A172 (cell line): ENCODE measurements at places on chromosomes 4 and X. TPM values are rescaled to one million over a fixed set of nuclear protein-coding genes. Genes with fewer than 3 reads are reported as not detected.

DNA sequence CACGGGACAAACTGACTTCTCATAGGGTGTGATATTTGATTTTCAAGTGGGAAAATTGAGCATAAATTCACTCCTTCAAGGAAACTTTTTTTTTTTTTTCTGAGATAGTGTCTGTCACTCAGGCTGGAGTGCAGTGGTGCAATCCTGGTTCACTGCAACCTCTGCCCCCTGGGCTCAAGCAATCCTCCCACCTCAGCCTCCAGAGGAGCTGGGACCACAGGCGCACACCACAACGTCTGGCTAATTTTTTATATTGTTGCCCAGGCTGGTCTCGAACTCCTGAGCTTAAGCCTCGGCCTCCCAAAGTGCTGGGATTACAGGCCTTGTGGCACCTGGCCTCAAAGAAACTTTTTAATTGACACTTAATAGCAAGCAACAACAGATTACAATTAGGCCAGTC is 13.8 kb downstream of the CLDN34 start:
- DNase-seq, result no peak

GRCh38 chrX:9542106-9542760 is 77.4 kb downstream of the TBL1X start:
- DNase-seq, result peak; percentile 45

DNA sequence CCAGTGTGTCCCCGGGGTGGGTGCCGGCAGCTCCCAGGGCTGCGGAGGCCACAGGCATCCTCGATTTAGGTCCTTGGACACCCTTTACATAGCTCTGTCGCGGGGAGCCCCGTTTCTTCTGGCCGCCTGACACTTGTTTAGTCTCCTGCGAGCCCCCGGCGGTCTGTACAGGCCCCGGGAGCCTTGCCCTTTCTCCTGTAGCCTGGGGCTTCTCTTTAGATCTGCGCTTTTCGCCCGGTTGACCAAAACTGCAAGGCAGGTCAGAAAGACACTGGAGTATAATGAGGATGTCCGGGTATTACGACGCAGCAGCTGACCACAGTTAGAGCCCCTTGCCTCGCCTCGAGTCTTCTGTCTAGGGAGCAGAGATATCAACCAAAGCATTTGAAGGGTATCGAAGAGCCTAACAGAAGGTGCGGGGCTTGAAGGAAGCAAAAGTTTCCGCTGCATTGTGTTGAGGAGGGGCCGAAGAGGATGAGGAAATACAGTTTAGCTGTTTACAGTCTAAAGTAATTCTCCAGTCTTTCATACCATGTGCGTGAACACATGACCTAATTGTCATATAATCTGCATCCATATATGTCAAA is 479 bp downstream of the BRCC3 start:
- peak; percentile 3 for DNase-seq

DNA sequence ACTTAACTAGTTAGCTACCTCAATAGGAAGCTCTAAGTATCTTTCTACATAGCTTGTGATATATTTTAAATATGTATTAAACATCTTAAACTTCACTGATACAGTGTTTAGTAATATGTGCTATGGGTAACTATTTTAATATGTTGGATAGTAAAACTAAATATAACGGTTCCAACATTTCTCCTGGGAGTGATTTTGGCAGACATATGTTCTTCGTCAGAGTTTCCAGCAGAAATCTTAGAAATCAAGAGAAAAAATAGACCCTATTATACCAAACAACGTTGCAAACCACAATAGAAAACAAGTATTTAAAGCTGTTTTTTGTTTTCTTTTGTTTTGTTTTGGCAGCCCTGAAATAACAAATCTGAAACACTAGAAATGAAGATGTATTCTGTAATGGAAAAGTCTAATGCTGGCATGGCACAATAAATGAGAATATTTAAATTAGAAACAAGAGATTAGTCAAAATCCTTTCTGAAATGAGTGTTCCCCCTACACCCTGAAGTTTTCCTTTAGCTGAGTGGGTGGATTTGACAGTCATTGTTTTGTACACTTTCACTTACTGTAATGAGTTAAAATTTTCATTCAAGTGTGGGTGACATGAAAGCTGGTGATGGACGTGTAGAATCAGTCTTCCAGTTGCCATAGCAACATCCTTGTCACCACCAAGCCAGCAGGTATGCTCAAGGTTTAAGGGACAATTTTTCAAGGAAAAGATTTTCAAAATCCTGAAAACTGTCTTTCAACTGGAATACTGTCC is 233.5 kb downstream of the SCFD2 start:
- DNase-seq, result no peak

- no peak for DNase-seq
These were observed 400.1 kb upstream of the CPEB2 start for GRCh38 chr4:14602206-14602605.

The LRCH2 gene
- total RNA-seq, result 2.8 and 4.1 TPM in 2 replicates

The VSIG1 gene
- not detected in 2 replicates for total RNA-seq

The IBSP gene
- total RNA-seq, result not detected in 2 replicates

The CLDN22 gene
- total RNA-seq, result not detected in 2 replicates
